ENCODE measurements at places on chromosomes 6 and 20.

GRCh38 chr6:116118608-116119007 is 7.3 kb downstream of the COL10A1 start:
- peaks cover 16% of the 10 kb centered on the region for H3K36me3 ChIP-seq
- H3K4me1 ChIP-seq, result no peaks in the 10 kb centered on the region
- DNase-seq, result no peak

DNA sequence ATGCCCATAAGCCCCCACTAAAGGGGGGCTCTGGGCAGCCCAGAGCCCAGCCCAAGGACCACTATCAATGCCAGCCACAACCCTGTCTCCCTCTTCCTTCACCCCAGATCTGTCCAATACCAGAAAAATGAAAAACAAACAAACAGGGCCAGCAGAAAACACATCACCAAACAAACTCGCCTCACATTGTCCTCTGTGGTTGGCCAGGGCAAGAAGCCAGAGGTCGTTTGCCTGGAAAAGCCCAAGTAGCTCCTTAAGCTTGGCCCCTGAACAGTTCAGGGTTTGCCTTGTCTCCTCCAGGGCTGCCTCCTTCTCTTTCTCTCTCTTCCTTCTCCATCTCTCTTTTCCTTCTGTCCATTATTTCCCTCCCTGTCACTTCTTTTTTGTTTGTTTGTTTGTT is 10.1 kb upstream of the SCUBE3 start:
- H3K4me1 ChIP-seq, result no peaks in the 10 kb centered on the region
- H3K27me3 ChIP-seq, result peaks cover 47% of the 10 kb centered on the region
- no peak overlapping the region for H3K4me3 ChIP-seq
- no peak for DNase-seq

- H3K27me3 ChIP-seq, result peaks cover 3% of the 10 kb centered on the region
- no peak overlapping the region for H3K27ac ChIP-seq
- H3K4me3 ChIP-seq, result no peak overlapping the region
- peaks cover 9% of the 10 kb centered on the region for H3K4me1 ChIP-seq
- H3K36me3 ChIP-seq, result no peaks in the 10 kb centered on the region
These were observed 261.8 kb downstream of the ADGB start for GRCh38 chr6:146860583-146860982.

GRCh38 chr20:10580700-10581099 is 93.1 kb downstream of the JAG1 start:
- no peaks in the 10 kb centered on the region for H3K27me3 ChIP-seq
- no peak overlapping the region for H3K4me3 ChIP-seq
- DNase-seq, result no peak

DNA sequence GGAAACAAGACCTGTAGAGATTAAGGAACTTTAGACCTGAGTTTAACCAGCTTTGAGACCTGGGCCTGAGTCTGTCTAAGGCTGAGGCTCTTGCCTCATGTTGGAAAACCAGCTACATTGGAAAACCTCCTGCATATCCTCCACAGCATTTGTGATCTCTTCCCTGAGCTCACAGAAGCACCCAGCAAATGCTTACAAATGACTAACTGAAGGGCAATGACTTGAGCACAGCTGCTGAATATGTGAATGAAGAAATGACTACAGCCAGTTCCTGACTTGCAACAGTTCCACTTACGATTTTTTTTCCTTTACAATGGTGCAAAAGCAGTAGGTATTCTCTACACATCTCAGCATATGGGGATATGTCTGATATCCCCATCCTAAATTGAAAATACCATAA is 112.4 kb upstream of the RREB1 start:
- no peak for DNase-seq
- no peaks in the 10 kb centered on the region for H3K27me3 ChIP-seq

Measured in activated naive CD8-positive, alpha-beta T cell treated with anti-CD3 and anti-CD28 coated beads for 36 hours (primary cell).